ENCODE measurements at places on chromosomes 2 and 18. TPM values are rescaled to one million over a fixed set of nuclear protein-coding genes. Genes with fewer than 3 reads are reported as not detected.

DNA sequence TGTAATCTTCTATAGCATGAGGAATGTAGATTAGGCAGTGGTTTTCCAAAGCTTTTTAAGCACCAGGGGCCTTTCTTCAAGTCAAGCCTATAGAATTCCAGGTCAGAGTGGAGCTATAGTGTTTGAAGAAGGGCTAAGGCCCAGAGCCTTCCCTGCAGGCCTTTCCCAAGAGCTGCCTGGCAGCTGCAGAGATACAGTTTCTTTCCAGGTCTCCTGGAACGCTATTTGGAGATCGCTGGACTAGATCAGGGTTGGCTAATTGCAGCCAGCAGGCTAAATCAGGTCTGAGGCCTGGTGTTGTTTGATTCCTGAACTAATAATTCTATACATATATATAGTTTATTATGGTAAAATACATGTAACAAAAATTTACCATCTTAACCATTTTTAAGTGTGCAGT is 319.0 kb upstream of the SPRED2 start:
- H3K36me3 ChIP-seq, result no peaks in the 10 kb centered on the region
- no peaks in the 10 kb centered on the region for H3K27me3 ChIP-seq
- H3K4me1 ChIP-seq, result no peaks in the 10 kb centered on the region
- DNase-seq, result no peak
- no peak overlapping the region for H3K4me3 ChIP-seq

DNA sequence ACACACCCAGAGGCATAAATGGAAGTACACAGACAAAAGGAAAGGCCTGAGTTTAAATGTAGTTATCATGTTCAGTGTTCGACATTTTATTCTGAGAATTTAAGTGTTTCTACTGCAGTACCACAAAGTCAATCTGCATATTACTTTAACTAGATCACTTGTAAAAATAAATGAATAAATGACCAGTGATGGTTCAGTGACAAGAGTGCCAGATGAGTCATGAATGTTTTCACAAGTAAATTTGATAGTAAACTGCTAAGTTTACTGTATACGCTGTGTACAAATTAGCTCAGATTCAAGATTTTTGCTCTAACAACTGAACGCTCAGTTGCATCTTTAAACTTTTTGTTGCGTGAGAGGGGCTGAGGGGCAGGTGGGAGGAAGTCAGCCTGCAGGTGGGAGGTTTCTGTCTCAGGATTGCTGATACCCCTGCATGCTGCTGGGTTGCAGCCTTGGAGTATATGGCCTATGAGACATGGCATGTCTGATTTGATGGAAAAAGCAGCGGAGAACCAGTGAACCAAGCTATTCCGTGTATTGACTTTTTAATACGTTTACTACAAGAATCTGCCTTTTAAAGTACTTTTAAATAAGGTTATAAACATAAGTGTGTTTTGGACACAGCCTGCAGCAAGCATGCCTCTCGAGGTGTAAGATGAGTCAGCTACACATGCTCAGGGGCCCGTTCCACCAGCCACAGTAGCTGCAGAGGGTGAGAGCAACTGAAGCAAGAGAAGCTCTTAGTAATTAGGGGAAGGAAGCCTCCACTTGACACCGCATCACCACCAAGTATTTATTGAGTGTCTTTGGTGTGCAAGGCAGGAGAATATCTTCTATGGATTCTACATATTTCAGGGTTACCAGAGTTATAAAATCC is 245.1 kb downstream of the NEDD4L start:
- H3K4me3 ChIP-seq, result no peak overlapping the region
- H3K4me1 ChIP-seq, result peaks cover 22% of the 10 kb centered on the region
- no peak for DNase-seq

Gene FBLN7
- 0.20 TPM for total RNA-seq

GRCh38 chr2:215451012-215451756 is 15.3 kb upstream of the FN1 start:
- DNase-seq, result no peak
- no peaks in the 10 kb centered on the region for H3K36me3 ChIP-seq
- no peak overlapping the region for H3K27ac ChIP-seq
- H3K4me3 ChIP-seq, result no peak overlapping the region

DNA sequence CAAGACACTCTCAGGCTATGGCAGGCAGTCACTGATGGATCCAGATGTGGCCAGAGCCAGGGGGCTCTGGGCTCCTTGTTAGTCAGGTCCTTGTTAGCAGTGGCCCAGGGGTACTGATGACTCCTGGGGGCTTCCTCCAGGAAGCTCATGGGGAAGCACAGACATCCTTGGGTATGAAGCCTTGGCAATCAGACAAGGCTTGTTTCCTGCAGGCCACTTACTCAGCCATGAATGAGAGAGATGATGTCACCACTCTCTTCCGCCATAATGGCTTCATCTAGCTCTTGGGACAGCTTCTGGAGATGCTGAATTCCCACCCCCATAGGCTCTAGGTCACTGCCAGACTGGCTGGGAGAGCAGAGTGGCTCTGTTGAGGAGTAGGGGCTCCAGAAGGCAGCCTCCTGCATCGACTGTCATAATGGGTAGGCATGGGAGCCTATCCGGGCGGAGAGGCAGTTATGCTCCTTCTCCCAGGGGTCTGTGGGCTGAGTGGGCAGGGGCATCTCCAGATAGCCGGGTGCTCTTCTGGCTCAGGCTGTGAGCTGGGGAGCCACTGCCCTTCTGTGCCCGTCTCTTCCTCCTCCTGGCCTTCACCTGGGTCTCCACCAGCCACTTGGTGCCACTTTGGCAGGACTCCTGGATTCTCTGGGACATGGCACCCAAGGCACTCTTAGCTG is 40.2 kb upstream of the BMPR2 start:
- H3K4me1 ChIP-seq, result no peaks in the 10 kb centered on the region
- no peak for DNase-seq
- H3K27ac ChIP-seq, result no peak overlapping the region
- no peak overlapping the region for H3K4me3 ChIP-seq

Gene FAM110C
- total RNA-seq, result not detected

Gene HOXD1
- not detected for total RNA-seq

GRCh38 chr18:41993151-41993550 is 38.1 kb downstream of the PIK3C3 start:
- no peaks in the 10 kb centered on the region for H3K4me1 ChIP-seq
- no peaks in the 10 kb centered on the region for H3K36me3 ChIP-seq
- H3K27me3 ChIP-seq, result no peaks in the 10 kb centered on the region
- DNase-seq, result no peak
- H3K27ac ChIP-seq, result no peak overlapping the region

DNA sequence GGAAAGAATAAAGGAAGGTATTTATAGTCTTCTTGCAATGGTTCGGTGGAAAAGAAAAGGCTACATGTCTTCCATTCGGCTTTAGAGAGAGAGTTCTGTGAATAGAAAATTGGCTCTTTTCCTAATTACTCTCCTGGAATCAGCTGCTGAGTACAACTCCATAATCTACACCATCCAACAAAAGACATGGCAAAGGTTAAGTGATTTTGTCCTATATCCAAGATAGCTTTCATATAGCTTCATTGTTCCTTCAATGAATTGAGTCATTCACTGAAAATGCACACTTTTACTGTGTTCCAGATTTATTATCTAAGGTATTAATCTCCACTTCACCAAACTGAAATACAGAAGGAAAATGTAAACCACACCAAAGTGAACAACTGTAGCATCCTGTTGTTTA is 514.5 kb downstream of the LRRTM4 start:
- no peak overlapping the region for H3K4me3 ChIP-seq
- no peaks in the 10 kb centered on the region for H3K36me3 ChIP-seq
- peaks cover 2% of the 10 kb centered on the region for H3K27me3 ChIP-seq
- no peak overlapping the region for H3K27ac ChIP-seq
- no peaks in the 10 kb centered on the region for H3K4me1 ChIP-seq

DNA sequence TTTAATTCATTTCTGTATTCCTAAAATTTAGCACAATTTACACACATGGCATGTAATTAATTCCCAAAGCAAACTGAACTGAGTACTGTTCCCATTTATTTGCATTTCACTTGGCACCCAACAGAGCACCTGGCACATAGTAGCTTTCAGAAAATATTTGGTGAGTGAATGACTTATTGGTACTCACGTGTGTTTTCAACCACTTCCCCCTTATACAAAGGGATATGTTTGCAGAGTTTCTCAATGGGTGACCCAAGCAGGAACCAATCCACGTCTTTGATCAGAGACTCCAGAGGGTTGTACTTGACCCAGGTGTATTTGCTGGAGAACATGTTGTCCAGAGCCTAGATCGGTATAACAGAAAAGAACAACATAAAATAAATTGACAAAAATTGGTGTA is 6.6 kb downstream of the GKN2 start:
- no peaks in the 10 kb centered on the region for H3K36me3 ChIP-seq
- H3K4me1 ChIP-seq, result peaks cover 12% of the 10 kb centered on the region
- no peak for DNase-seq
- no peak overlapping the region for H3K4me3 ChIP-seq

DNA sequence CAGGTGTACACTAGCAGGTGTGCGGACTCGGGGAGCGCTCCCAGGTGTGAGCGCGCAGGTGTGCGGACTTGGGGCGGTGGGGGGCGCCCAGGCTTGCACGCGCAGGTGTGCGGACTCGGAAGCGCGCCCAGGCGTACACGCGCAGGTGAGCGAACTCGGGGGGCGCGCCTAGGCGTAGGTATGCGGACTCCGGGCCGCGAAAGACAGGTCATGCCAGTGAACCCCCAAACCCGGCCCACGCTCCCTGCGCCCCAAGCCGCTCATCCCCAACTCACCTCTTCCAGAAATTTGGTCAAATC is 342 bp downstream of the CYB5A start:
- no peak for DNase-seq
- peaks cover 3% of the 10 kb centered on the region for H3K36me3 ChIP-seq
- H3K4me1 ChIP-seq, result no peaks in the 10 kb centered on the region
- peak overlapping the region; percentile 97 for H3K4me3 ChIP-seq
- peaks cover 3% of the 10 kb centered on the region for H3K27me3 ChIP-seq
- no peak overlapping the region for H3K27ac ChIP-seq

DNA sequence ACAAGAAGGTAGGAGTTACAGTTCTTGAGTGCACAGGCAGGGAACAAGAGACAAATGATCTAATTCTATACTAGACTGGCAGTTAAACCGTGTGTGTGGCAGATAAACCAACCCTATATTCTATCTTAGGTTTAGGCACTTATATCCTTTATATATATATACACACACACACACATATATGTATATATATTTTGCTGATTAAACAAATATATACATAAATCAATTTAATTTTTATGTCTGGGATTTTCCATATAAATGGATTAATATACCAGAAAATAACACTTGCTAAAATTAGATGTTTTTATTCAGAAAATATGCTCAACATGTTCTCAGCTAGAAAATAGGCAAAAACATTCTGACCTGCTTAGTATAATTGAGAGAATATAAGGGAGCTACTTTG is 887.9 kb upstream of the KLHL29 start:
- no peak overlapping the region for H3K27ac ChIP-seq
- H3K27me3 ChIP-seq, result peaks cover 2% of the 10 kb centered on the region
- no peaks in the 10 kb centered on the region for H3K4me1 ChIP-seq
- no peaks in the 10 kb centered on the region for H3K36me3 ChIP-seq
- no peak overlapping the region for H3K4me3 ChIP-seq

GRCh38 chr2:10091182-10091888 is 11.1 kb upstream of the CYS1 start:
- peaks cover 2% of the 10 kb centered on the region for H3K27me3 ChIP-seq
- peaks cover 9% of the 10 kb centered on the region for H3K4me1 ChIP-seq
- DNase-seq, result no peak
- no peak overlapping the region for H3K4me3 ChIP-seq

- H3K27ac ChIP-seq, result no peak overlapping the region
- no peaks in the 10 kb centered on the region for H3K36me3 ChIP-seq
- H3K4me1 ChIP-seq, result peaks cover 11% of the 10 kb centered on the region
- no peak for DNase-seq
- H3K27me3 ChIP-seq, result peaks cover 19% of the 10 kb centered on the region
These were observed 4.2 kb downstream of the FZD5 start for GRCh38 chr2:207765547-207765946.

- peak overlapping the region; percentile 86 for H3K4me3 ChIP-seq
- no peaks in the 10 kb centered on the region for H3K36me3 ChIP-seq
- peaks cover 34% of the 10 kb centered on the region for H3K4me1 ChIP-seq
- H3K27ac ChIP-seq, result peak overlapping the region; percentile 78
- DNase-seq, result peak; percentile 37
These were observed 8.5 kb downstream of the IRS1 start for GRCh38 chr2:226791056-226791486.

GRCh38 chr2:184530959-184531358 is 67.4 kb upstream of the ZNF804A start:
- no peak overlapping the region for H3K27ac ChIP-seq
- DNase-seq, result no peak
- peaks cover 4% of the 10 kb centered on the region for H3K36me3 ChIP-seq

DNA sequence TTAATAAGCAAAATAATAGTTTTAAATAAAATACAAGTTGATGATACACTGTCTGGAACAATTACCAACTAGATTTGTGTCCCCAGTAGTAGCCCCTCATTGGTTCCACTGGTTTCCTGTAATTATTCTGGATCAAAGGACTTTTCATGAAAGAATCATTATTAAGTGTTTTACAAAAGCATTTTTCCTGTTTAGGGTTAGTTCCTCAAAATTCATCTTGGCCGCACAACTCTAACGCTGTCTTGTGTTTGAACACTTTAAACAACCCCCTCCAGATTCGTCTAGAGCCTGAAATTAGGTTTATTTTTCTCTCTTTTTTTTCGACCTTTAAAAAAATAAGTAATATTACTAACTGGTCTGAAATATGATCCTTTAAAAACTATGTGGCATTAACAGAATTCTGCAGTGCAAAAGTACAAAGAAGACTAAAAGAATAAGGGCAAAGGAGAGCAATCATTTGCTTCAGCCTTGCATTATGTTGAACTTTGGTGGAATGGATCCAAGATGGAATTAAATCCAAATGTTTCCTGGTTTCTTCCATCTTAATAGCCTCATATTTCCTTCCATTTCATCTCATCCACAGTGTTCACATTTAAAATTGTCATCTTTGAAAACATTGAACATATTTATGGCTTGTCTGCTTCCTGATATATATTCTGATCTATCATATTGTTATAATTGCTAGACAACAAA is 678.4 kb downstream of the IRS1 start:
- H3K4me1 ChIP-seq, result no peaks in the 10 kb centered on the region
- H3K27me3 ChIP-seq, result no peaks in the 10 kb centered on the region
- no peak overlapping the region for H3K4me3 ChIP-seq

DNA sequence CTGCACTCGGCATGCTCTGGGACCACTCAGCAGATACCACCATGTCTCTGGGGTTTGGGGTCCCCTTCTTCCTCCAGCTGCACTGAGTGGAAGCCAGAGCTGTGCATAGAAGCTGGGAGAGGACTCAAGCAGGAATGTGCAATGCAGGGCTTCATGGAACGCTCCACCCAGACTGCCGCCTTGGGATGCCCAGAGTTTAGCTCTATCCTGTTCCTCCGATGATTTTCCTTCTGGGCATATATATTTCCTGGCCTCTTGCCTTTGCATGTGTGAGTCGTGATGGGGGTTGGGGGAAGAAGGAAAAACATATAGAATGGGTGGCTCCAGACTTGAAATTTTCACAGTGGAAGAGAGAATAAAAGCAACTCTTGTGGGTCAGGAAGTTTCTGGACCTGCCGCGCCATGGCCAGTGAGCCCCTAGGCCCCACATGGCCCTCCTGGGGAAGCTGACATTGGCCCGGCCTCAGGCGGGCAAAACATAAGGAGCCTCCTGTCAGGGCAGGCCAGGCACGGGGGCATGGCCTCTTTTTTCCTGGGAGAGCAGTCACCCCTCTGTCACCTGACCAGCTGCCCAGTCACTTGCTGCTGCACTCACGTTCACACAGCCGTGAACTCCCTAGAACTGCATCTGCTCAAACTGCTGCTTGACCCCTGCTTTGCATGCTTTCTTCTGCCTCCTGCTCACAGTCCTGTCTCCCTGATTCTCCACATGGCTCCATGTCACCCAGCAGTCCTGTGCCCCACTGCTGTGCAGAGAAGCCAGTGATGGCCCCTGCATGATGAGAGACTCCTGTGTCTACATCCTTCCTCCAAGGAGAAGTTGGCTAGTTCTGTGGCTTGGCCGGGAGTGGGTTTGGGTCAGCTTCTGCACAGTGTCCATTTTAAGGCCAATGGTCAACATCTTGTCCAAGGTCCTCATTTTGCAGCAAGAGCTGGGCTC is 197.8 kb downstream of the CTIF start:
- no peak overlapping the region for H3K4me3 ChIP-seq
- peaks cover 16% of the 10 kb centered on the region for H3K27me3 ChIP-seq
- peaks cover 10% of the 10 kb centered on the region for H3K36me3 ChIP-seq
